ENCODE measurements at places on chromosomes 4 and X.
A peak's percentile ranks its signal among the peaks of the same experiment; 100 is the strongest.

DNA sequence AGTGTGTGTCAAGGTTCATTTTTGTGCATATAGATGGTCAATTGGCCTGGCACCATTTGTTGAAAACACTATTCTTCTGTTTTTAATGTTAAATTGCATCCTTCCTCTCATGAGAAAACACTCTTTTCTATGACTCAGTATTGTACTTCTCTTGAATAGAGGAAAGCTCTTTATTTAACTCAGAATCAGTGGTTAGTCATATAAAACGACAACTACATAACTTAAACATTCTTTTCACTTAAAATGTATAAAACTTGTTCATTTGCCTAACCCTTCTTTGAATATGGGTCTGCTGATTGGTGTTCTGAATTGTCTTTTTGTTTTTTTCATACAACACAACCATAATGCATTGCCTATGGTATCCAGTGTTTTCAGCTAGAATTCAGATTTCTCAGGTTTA, 17.2 kb upstream of the MRPL1 start:
- peak; percentile 74 for DNase-seq

DNA sequence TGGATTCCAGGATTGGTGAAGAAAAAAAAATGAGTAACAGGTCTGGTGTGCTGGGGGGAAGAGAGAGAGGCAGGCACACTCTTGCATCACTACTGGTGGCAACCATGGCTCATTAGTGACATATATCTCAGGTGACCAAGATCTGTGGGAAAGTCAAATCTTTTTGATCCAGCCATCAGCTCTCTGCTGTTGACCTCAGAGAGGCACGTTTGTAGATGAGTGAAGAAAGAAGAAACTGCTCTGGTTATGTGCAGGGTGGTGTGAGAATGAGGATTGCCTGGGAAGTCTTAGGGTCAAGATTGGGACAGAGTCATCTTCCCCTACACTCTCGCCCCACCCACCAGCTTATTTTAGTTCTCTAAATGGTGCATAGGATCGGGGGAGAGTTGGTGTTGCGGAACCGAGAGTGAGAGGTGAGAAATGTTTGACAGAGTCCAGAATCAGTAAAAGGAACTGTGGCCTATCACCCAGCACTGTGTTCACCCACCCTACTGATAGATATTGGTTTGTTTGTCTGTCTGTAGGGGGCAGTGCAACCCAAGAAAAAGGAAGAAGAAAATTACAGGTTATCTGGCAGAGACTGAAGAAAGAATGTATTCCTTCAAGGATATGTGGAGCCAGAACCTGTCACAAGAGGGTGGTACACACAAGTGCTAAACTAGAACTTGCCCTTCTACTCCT, 21.9 kb downstream of the ARMCX6 start:
- peak; percentile 55 for DNase-seq

DNA sequence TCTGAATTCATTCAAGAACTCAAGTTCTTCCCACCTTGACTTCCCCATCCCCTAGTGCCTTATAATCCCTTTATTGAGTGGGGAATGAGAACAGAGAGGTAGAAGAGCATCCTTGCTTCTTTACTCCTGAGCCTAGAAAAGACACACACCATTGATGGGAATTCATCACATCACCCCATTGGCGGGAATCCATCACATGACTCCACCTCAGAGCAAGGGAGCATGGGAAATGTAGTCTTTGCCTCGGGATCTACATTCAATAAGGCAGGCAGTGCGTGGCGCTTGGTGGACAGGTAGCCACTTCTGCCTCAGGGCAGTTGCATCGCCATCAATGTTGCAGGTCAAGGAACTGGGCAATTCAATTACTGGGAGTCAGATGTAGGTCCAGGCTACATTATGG, 50.7 kb downstream of the MXRA5 start:
- DNase-seq: no peak

GRCh38 chr4:94285666-94286065, 57.0 kb downstream of the HPGDS start:
- no peak for DNase-seq

GRCh38 chr4:155007660-155008176, 200.7 kb upstream of the NPY2R start:
- DNase-seq: no peak

DNA sequence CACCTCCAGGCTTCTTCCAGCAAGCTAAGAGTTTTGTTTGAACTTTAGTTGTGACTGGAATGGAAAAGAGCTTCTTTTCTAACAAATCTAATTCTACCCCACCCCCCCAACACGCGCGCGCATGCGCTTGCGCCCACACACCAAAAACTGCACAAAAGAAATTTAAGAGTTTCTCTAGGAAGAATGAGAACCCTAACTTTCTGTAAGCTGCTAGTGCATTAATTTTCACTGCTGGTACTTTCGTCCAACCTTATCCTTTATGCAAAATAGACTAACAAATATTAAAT, 9.0 kb upstream of the INTU start:
- no peak for DNase-seq

DNA sequence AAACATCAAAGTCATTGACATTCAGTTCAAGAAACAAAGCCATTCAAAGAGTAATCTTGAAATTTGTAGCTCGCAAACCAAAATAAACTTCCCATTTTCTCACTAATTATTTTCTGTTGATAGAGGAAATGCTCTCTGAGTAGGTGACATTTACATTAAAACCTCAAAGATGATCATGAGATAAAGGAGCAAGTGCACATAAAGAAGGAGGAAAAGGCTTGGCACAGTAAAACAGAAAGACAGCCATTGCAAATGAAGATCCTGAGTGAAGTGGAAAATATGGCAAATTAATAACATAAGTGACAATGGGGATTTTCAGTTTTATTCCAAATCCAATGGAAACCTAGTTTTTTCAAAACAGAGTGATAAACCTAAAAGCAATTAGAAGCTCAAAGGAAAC, 2320.8 kb downstream of the ARAP2 start:
- no peak for DNase-seq

GRCh38 chr4:181690498-181690897, 552.7 kb upstream of the TENM3 start:
- no peak for DNase-seq

DNA sequence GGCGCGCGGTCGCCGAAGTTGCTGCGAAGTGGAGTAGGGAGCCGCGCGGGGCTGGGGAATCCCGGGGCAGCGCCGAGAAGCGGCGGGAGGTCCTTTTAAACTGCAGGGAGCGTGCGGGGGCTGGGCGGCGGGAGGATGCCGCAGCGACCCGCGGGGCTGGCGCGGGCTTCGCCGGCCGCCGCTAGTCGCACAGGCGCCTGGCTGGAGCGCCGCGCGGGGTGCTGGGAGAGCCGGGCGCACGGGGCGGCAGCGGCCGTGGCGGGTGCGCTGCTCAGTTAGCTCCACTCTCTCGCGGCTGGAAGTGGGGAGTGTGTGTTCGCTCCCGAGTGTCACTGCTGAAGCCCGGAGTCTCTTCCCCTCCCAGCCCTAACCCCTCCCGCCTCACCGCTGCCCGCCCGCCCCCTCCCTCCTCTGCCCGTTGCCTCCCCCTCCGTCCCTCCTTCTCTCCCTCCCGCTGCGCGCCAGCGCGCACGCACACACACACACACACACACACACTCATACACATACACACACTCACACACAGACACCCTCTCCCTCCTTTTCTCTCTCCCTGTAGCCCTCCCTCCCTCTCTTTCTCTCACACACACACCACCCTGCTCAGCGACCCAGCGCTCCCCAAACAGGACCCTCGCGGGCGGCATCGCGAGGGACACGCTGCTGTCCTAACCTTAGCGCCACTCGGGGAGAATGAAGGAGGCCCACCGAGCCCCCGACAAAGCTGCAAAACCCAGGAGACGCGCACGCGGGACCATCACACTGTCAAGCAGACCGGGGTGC, at the start of gene NDNF:
NDNF (minus strand) TSS at position 312 of the 780 bp plus-strand sequence. CDS start 26,698 bp downstream, outside the sequence.
- DNase-seq: no peak

- DNase-seq: no peak
Observed at GRCh38 chrX:6986915-6987314, 160.6 kb upstream of the STS start.
